ENCODE measurements at places on chromosomes 13 and 19. TPM values are rescaled to one million over a fixed set of nuclear protein-coding genes. Genes with fewer than 3 reads are reported as not detected.

The LATS2 gene
- 28.9 TPM for total RNA-seq

The SYT3 gene
- total RNA-seq, result 20.1 TPM

- peaks cover 40% of the 10 kb centered on the region for H3K4me1 ChIP-seq
- H3K36me3 ChIP-seq, result no peaks in the 10 kb centered on the region
- peak overlapping the region; percentile 25 for H3K27ac ChIP-seq
- DNase-seq, result no peak
- H3K27me3 ChIP-seq, result no peaks in the 10 kb centered on the region
Measured at GRCh38 chr13:107832500-107833100, 382.7 kb downstream of the LIG4 start.

DNA sequence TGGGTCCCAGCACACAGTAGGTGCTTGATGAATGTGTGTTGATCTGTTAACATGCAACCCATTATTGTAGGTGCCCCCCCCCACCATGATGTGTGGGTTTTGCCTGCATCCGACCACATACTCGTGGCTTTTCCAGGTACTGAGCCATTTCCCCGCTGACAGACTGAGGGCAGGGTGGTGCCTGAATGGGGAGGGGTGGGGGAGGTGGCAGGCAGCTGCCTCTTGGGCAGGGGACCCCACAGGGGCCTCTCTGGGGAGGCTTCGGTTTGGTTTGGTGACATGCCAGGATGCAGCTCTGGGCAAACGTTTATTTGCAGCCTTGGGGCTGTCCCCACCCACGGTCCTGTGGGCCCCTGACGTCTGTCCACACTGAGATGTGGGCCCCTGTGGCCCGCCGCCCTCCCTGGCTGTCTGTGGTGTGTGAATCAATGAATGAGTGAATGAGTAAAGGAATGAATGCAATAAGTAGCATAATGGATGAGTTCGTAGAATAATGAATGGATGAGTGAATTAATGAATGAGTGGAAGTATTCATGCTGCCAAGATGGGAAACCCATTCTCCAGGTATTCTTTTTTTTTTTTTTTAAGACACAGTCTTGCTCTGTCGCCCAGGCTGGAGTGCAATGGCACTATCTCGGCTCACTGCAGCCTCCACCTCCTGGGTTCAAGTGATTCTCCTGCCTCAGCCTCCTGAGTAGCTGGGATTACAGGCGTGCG lies 9.0 kb upstream of the JUND start:
- DNase-seq, result no peak
- no peaks in the 10 kb centered on the region for H3K36me3 ChIP-seq
- H3K27me3 ChIP-seq, result peaks cover 6% of the 10 kb centered on the region

DNA sequence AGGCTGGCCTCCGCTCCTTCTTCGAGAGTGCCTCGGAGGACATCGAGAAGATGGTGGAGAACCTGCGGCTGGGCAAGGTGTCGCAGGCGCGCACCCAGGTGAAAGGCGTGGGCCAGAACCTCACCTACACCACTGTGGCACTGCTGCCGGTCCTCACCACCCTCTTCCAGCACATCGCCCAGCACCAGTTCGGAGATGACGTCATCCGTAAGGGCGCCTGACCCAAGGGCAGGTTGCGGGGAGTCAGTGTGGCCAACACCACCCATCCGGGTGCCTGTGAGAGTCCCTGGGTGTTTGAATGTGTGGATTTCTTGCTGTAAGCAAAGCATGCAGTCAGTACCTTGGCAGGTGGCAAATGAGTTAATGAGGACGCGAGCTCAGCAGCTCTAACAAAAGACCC lies 78.8 kb downstream of the RYR1 start:
- no peak overlapping the region for H3K27ac ChIP-seq
- DNase-seq, result no peak
- H3K4me1 ChIP-seq, result 0 out of 2 replicates have a peak, but pooled peaks cover 3% of the 10 kb centered on the region
- no peak overlapping the region for H3K4me3 ChIP-seq
- H3K36me3 ChIP-seq, result peaks cover 12% of the 10 kb centered on the region
- H3K27me3 ChIP-seq, result no peaks in the 10 kb centered on the region

- DNase-seq, result no peak
- no peak overlapping the region for H3K27ac ChIP-seq
- H3K4me1 ChIP-seq, result peaks cover 3% of the 10 kb centered on the region
- peaks cover 8% of the 10 kb centered on the region for H3K36me3 ChIP-seq
- no peaks in the 10 kb centered on the region for H3K27me3 ChIP-seq
Measured at GRCh38 chr19:40244579-40245317, 18.3 kb upstream of the CCNP start.

DNA sequence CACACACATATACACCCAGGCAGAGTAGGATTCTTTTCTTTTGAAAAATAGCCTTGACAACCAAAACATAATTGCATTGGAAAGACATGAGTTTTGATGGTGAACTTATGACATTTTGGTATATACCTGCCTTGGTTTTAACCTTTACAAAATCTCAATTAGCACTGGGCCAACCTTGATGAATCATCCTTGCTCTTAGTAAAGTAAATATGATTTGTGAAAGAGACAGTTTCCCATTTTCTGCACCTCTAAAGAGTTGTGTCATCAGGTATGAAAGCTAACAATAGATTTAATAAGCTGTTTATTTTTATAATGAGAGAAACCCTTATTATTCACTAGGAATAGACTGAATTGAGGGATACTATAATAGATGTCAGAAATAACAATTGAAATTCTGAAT lies 15.7 kb upstream of the ENOX1 start:
- H3K36me3 ChIP-seq, result no peaks in the 10 kb centered on the region
- H3K4me1 ChIP-seq, result peaks cover 20% of the 10 kb centered on the region
- H3K27ac ChIP-seq, result no peak overlapping the region
- no peak for DNase-seq

DNA sequence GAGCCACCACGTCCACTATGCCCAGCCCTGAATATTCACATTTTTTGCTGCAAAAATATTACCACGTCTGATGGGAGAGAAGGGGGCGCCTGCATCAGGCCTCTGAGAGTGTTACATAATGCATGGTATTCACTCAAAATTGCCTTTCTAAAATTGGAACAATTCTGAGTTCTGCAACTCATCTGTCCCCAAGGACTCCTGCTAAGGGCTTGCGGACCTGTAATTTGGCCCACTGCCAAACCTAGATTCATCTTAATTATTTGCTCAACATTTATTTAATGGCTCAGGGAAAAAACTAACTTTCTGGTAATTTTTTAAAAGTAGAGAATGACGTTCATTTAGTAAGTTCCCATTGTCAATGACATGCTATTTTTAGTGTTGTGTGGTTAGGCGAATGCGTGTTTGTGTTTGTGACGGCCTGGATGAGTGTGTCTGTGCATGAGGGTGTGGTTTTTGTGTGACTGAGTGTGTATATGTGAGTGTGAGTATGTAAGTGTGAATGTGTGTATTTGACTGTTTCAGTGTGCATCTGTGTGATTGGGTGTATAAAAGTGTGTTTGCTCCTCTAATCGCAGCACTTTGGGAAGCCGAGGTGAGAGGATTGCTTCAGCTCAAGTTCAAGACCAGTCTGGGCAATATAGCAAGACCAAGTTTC lies 8.8 kb downstream of the INAFM1 start:
- no peak overlapping the region for H3K27ac ChIP-seq
- DNase-seq, result no peak
- peaks cover 5% of the 10 kb centered on the region for H3K27me3 ChIP-seq
- H3K4me1 ChIP-seq, result no peaks in the 10 kb centered on the region
- H3K36me3 ChIP-seq, result 0 out of 2 replicates have a peak, but pooled peaks cover 2% of the 10 kb centered on the region
- no peak overlapping the region for H3K4me3 ChIP-seq

DNA sequence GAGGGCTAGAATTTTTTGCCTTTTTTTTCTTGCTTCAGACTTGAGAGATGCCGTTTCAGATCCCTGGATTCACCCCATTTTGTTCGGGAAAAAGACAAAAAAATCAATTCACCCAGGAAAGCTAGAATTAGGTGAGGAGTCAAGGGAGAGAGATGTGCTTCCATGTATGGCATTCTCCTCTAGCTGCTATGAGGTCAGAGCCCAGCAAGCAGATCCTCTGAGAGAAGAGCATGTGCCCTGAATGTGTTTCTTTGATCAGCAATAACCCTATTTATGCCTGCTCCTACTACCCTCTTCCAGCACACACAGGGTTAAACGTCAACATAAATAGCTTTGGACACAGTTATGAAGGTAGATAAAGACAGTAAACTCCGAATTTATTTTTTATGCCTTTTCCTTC lies 53.6 kb downstream of the NDFIP2 start:
- H3K4me3 ChIP-seq, result no peak overlapping the region
- H3K27me3 ChIP-seq, result no peaks in the 10 kb centered on the region
- DNase-seq, result no peak
- H3K36me3 ChIP-seq, result 0 out of 2 replicates have a peak, but pooled peaks cover 5% of the 10 kb centered on the region
- no peak overlapping the region for H3K27ac ChIP-seq

DNA sequence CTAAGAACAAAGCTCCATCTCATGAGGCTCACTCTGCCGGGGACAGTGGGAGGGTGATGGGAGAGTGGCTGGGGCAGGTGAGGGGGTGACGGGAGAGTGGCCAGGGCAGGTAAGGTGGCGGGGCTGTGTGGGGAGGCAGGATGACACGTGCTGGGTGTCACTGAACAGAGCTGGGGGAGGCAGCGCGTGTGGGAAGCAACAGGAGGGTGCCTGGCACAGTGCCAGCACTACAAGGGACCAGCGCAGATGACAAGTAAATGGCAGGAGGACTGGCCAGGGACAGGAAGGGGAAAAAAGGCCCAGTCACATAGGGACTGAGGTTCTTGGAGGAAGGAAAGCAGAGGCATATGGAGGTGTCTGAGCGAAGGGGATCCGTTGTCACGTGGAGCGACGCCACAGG lies 129.9 kb downstream of the RNF17 start:
- no peak overlapping the region for H3K4me3 ChIP-seq
- peak overlapping the region; percentile 31 for H3K27ac ChIP-seq
- peaks cover 8% of the 10 kb centered on the region for H3K4me1 ChIP-seq
- no peak for DNase-seq
